ELF-1 (cell line): ENCODE measurements at places on chromosomes 16 and 17.

DNA sequence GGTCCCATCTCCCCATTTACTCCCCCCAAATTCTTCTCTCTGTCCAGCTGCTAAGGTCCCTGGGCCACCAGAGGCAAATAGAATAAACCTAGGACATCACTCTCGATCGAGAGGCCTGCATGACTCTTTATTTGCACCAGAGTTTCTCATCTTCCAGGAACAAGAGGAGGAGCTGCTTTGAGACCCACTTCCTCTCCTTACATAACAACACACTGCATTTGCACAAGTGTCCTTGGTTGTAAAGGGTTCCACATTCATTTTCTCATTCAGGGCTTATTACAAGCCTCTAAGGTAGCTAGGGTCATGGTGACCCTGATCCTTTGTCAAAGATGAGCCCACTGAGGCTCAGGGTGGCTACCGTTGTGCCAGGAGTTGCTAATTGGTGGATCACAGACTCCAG, 38.1 kb upstream of the RHOT1 start:
- no peak for DNase-seq

- DNase-seq: no peak
Observed at GRCh38 chr16:48082516-48082915, 73.3 kb downstream of the ABCC12 start.

DNA sequence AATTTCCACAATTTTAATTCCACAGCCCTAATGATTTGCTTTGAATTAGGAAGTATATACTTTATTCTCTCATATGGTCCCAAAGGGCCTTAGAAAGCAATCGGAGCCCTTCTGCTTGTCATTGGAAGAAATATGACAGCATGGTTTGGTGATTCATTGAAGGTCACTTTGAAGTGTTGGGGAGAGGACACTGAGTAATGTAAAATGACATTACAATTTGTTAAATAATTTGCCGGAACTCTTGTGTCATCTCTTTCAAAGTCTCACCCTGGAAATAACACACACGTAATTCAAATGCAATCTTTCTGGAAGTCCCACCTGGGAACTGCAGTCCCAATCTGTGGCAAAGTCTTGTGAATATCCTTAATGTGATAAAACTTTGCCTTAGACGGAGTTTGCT, 59.8 kb downstream of the BMERB1 start:
- DNase-seq: no peak

DNA sequence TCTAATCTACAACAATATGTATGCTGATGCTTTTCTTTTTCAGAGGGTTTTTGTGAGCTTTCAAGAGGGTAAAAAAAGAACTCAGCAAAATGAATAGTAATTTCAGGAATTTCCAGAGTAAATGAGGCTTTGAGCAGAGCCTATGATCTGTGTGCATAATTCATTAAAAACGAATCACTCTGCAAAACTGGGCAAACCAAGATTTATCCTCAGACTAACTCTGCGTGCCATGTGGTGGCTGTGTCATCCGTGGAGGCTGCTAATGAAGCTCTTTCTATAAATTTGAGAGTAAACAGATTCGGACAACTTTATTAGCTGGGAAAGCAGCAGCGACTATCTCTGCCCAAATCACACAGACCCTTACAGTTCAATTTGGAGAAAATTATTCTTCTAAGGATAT, 83.8 kb downstream of the FOXL1 start:
- DNase-seq: no peak

DNA sequence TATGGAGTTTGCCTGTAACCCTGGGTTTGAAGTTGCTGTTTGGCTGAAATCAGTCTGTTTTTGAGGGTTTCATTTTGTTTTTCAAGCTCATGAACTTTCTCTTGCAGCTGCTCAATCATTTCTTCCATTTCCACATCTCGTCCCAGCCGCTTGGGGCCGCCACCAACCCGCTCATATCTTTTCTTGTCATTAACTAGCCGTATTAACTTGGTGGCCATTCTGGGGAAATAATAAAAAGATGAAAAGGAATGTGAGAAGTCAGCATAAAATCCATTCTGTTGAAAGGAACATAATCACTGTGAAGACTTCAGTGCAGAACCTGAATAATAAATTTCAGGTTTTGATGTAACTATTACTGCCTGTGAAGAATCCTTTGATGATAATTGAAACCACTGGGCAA, 11.5 kb downstream of the RPGRIP1L start:
- peak; percentile 12 for DNase-seq

GRCh38 chr16:8720080-8720966, 45.9 kb downstream of the ABAT start:
- peak; percentile 51 for DNase-seq

DNA sequence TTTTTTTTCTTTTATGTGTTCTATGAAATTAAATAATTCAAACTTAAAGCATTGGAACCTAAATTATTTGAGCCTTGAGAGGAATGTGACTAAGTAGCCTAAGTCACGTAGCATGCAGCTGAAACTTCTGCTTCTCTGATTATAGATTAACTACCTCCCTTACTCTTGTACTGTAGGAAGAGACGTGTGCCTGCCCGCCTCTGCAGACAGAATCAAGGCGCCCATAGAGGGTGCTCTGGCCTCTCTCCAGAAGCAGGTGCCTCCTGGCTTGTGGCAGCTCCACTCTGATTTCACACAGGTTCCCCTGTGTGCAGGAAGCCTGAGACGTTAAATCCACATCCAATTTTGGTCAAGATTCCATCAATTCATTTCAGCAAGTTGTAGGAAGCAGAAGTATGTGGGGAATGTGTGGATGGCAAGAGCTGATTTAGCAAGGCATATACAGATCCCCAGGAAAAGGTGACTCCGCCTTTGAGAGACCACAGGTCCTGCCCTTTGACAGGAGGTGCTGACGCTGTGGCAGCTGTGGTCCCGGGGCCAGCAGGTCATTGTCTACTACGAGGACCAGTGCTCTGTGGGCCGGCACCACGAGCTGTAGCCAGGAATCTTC, 1418.8 kb downstream of the CDH11 start:
- peak; percentile 8 for DNase-seq

DNA sequence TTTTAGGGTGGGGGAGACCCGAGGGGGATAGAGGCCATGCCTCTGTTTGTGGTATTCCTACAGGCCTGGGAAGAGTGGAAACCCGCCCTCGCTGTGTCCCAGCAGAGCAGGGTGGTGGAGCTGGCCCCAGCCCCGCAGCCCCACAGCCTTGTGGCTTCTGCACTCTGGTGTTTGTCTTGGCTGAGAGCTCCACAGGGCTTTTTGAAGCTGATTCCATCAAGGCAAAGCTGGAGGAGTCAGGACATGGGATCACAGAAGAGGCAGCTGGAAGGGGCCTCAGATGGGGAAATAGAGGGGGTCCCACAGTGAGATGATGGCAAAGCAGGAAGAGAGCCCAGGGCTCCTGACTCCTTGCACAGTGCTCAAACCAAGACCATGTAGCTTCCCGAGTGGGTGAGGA, 5.0 kb upstream of the WFIKKN2 start:
- no peak for DNase-seq
